Heart left ventricle (tissue), 16 donors: ENCODE measurements at places on chromosomes 7 and 10. TPM values are rescaled to one million over a fixed set of nuclear protein-coding genes. Genes with fewer than 3 reads are reported as not detected.

DNA sequence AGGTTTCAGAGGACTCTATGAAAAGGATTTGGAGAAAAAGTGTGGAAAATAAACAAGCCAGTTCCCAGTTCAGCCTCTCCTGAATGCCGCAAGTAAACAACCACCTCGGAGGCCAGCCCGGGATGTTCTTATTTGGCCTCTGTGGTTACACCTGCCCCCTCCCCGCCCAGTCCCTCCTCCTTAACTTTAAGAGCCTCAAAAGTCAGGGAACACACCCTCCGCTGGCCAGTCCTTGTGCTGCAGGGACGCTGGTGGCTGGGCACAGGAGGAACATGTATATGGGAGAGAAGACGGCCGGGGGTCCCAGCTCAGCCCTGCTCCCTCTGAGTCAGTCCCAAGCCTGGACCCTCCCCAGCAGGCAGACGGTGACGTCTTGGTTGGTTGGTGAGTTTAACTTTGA, 6.1 kb downstream of the CHST3 start:
- no peak for DNase-seq

DNA sequence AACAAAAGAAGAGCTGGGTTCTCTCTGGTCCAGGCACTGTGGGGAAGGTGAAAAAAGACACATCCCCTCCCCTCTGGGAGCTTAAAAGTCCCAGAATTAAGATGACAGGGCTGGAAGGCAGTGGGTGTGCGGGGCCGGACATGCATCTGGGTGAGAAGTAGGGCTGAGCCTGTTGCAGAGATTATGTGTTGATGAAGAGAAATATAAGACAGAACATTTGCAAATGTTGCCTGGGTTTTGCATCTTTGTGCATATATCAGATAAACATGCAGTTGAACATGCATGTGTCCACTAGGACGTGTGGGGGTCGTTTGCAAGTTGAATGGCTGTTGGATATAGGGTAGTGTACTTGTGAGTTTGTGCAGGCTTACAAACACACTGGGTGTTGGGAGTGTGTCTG, 94.3 kb upstream of the PPIF start:
- DNase-seq: no peak

DNA sequence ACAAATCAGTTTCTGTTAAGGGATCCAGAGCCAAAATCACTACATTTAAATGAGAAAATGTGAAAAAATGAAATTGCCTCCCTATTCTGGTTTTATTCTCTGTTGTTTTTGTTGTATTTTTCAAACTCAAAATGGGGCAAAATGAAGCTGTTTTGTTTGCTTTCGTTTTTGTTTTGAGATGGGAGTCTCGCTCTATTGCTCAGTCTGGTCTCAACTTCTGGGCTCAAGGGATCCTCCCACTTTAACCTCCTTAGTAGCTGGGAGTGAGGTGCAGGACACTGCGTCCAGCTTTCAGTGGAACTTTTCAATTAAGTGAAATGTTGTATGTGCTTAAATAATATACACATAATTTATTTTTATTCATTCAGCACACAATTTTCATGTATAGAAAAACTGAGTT, 205.0 kb downstream of the SORCS1 start:
- DNase-seq: no peak

- DNase-seq: no peak
Measured at GRCh38 chr7:73342645-73343044, 14.7 kb downstream of the FKBP6 start.

DNA sequence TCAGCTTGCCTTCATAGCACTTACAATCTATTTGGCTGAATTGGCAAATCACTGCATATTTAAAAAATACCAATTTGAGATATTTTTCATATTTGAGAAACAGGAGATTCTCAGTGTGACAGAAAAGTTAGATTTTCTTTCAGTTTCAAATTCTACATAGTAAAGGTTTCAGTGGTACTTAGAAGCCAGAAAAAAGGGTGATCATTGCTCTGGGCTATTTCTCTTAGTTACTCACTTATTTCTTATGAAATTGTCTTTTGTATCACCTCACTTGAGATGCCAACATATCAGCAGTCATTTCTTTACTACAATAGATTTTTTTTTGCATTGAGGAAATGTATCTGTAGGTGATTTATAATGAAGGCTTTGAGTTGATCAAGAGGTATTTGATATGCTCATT, 478.2 kb downstream of the GATA3 start:
- no peak for DNase-seq

The SYNPO2L gene
- total RNA-seq: 408 TPM

GRCh38 chr7:117216436-117217069, 106.3 kb downstream of the WNT2 start:
- DNase-seq: no peak

DNA sequence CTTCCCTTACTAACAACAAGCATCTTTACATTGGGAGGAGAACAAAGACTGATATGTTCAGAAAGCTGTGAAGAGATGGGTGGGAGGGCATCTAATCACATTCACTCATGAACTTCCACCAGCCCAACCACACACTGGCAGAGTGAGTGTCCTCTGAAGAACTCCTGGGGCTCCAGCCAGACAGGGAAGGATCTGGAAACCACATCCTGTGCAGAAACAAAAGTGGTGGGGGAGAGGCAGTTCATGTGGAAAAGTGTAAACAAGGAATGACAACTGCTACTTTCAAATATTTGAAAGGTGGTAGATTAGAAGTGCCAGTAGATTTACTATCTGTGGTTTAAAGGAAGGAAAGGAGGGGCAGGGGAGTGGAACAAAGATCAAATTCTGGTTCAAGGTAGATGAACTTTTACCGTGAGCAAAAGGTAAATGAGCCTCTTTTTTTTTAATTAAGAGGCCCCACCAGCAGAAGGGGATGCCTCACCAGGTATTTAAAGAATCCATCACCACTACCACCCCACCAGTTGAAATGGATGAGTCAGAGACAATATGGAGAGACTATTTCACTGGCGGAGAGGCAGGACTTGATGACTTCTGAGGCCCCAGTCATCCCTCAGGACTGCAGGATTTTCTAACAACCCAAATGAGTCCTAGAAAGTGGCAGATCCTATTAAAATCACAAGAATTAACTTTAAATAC, 34.5 kb downstream of the GOT1 start:
- no peak for DNase-seq

DNA sequence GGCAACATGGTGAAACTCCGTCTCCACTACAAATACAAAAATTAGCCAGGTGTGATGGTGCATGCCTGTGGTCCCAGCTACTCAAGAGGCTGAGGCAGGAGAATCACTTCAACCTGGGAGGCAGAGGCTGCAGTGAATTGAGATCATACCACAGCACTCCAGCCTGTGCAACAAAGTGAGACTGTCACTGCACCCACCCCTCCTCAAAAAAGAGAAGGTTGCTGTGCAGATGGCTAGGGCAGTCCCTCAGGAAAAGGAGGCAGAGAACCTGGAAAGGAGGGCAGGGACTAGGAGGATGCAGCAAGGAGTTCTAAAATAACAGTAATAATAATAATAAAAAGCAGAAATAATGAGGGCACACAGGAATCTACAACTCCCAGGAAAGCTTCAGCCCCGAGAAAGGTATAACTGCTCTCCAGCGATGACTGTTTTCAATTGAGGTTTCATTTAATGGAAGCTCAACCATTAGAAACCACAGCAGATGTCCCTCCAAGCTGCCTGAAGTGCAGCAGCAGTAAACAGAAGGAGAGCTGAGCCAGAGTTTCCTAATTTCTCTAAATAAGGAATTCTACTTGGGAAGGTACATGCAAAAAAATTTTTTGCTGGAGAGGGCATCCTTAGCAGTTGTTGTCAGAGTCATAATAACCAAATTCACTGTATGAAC, 326.5 kb downstream of the GATA3 start:
- no peak for DNase-seq

The CALN1 gene
- total RNA-seq: not detected

DNA sequence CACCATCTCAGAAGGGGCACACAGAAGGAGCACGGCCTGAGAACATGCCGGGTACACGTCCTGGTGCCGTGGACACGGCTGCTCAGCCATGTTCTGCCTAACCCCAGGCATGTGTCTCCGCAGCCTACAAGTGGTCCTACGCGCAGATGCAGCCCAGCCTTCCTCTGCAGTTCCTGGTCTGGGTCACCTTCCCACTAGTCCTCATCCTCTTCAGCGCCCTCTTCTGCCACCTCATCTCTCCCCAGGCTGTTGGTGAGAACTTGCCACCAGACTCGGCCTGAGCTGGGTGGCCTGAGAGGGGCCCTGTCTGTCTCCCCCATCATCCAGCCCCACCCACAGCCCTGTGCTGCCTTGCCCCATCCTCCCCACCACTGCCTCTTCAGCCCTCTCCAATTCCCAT, 5.3 kb downstream of the CLCN1 start:
- no peak for DNase-seq

GRCh38 chr7:85498031-85498430, 311.2 kb upstream of the SEMA3D start:
- no peak for DNase-seq

- DNase-seq: no peak
Measured at GRCh38 chr10:31153161-31153560, 121.5 kb upstream of the ZNF438 start.

The MYH16 gene
- total RNA-seq: not detected

DNA sequence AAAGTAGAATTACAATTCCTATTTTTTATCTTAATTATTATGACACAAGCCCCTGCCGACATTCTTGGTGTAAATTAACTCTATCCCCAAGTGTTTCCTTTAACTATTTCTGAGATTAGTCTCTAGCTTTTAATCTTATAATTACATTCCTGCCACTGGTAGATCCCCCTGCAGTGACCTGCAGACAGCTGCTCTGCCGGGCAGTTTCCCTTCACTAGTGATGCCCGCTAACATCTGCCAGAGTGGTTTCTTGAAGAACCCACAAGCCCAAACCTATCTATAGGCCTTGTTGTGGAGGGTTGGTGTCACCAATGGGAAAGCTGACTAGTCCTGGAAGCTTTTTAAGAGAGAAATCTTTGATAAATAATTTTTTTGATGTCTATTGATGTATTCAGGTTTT, 50.0 kb downstream of the ADAM22 start:
- DNase-seq: no peak

The MMP21 gene
- not detected for total RNA-seq

GRCh38 chr10:53997953-53998352, 803.1 kb downstream of the PCDH15 start:
- no peak for DNase-seq

The HMX2 gene
- not detected for total RNA-seq

- DNase-seq: no peak
Measured at GRCh38 chr10:74889662-74889998, 63.2 kb downstream of the KAT6B start.

The VGF gene
- 0.19 TPM for total RNA-seq

DNA sequence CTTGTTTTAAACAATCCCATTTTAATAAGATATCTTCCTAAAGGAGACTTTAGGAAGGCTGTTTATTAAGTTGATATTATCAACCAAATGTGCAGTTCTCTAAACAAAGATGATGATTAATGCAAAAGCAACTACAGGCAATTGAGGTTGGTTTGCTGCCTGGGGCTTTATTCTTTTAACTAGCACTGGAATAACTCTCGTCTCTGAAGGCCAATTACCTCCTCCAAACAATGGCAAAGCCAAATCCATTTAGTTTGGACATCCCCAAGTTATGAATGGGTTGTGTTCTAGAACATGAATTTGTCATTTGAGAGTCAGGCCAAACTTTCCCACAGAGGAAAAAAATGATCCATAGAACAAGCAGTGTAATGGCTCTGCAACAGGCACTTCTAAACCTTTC, 114.1 kb downstream of the SLC16A9 start:
- no peak for DNase-seq

- no peak for DNase-seq
Measured at GRCh38 chr10:30509508-30509907, 75.5 kb downstream of the MAP3K8 start.

The ZFYVE27 gene
- total RNA-seq: 7.3 TPM
